Tibial nerve (tissue), 4 donors: ENCODE measurements at places on chromosomes 12 and 14. TPM values are rescaled to one million over a fixed set of nuclear protein-coding genes. Genes with fewer than 3 reads are reported as not detected.

DNA sequence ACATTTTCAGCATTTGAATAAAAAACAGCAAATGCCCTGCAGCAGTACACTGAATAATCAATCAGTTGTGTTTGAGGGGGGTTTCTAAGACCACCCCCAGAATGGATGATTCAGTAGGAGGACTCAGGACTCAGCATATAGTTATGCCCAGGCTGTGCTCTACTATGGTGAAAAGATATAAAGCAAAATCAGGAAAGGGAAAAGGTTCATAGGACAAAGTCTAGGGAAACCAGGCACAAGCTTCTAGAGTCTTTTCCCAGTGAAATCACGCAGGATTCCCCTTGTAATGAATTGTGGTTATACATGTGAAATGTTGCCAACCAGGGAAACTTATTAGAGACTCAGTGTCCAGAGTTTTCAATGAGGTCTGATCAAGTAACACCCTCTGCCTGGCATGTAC is 25.0 kb upstream of the SLC17A8 start:
- DNase-seq: no peak

DNA sequence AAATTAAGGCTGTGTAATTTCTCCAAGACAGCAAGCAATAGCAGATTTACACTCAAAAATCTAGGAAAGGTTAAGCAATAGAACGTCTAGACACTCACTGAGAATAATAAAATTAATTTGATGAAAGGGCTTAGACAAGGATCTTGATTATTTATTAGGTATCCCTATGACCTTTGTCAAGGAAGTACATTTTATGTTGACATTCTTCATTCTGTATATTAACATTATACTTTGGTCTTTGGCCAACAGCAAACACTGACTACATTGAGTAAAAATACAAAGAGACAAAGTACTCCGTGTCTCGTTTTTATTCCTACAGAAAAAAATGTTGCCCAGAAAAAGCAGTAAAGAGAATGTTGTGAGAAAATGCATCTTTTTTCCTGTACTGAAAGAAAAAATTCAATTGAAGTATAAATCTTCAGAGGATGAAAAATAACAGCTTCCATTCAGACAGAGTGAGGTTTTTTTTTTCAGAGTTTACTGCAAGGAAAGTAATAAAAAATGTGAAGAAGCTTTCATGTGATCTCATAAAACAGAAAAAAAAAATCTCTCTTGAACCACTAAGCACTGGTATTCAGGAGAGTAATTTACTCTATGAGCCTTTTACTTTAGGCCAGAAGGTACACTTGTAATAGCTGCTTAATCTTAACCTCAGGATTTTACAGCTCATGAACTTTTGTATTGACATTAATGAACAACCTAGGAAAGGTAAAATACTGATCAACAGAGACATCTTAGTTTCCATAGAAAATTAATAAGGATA is 605.0 kb downstream of the FSCB start:
- no peak for DNase-seq

- no peak for DNase-seq
Measured at GRCh38 chr14:54488318-54488645, 498 bp downstream of the GMFB start.

DNA sequence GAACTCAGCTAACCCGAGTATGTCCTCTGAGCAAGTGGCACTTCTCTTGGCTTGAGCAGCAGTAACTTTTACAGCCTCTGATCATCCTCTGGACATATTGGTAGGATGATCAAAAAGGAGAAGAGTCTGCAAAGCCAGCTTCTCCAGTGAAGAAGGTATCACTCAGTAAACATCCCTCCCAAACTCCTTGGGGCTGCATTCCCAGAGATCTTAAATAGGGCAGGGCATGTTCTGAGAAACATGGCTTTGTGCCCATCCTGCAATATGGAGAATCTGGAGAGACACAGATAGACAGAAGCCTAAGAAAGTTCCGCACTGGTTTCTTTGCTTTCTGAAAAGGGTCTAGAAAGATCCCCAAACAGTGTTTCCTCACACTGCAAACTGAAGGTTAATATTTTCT is 65.4 kb downstream of the RBM19 start:
- no peak for DNase-seq

GRCh38 chr12:3437986-3438385 is 53.0 kb upstream of the PRMT8 start:
- no peak for DNase-seq

- no peak for DNase-seq
Measured at GRCh38 chr14:50311337-50311971, 575 bp downstream of the L2HGDH start.

GRCh38 chr14:69152181-69152901 is 578 bp downstream of the DCAF5 start:
- no peak for DNase-seq

DNA sequence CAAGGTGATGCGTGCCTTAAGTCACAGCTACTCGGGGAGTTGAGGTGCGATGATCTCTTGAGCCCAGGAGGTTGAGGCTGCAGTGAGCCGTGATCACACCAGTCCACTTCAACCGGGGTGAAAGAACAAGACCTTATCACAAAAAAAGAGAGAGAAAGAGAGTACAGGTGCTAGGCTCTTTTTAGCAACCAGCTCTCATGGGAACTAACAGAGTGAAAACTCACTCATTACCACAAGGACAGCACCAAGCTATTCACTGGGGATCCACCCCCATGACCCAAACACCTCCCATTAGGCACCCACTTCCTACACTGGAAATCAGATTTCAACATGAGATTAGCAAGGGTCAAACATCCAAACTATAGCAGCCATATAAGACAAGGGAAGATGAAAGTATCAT is 164.2 kb downstream of the NDUFA12 start:
- DNase-seq: no peak

- DNase-seq: no peak
Measured at GRCh38 chr14:83419420-83419819, 1885.8 kb upstream of the SEL1L start.

- no peak for DNase-seq
Measured at GRCh38 chr12:9156119-9156518, 40.4 kb upstream of the A2M start.

- no peak for DNase-seq
Measured at GRCh38 chr12:11576104-11576503, 73.4 kb upstream of the ETV6 start.

DNA sequence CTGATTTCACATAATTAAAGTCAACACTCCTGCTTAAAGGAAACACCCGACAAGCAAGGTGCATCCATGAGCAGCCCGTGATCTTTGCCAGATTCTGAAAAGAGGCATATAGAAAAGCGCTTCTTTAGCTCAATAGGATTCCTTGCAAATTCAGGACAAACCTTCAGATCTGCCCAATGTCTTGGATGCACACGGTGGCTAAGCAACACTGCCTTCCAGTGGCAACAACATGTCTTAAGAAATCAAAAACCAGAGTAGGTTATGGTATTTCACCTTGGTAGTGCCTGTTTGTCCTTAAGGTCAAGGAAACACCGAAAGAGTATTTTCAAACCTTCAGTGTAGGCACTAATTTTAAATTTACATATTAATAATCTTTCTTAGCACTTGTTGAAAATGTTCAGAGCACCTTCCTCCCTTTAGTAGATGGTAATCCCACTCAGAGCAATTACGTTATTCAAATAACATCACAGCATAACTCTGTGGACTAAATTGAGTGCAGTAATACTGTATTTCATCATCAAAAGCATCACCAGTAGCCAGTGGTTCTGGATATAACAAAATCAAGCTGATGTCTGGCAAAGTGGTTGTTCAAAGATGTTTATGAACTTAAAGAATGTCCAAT is 58.0 kb upstream of the CDKN3 start:
- no peak for DNase-seq

- DNase-seq: no peak
Measured at GRCh38 chr12:115872919-115873357, 404.6 kb downstream of the MED13L start.

GRCh38 chr12:19138551-19138950 is 9.0 kb downstream of the PLEKHA5 start:
- DNase-seq: no peak

- no peak for DNase-seq
Measured at GRCh38 chr14:77027538-77028383, 747 bp downstream of the IRF2BPL start.

- DNase-seq: no peak
Measured at GRCh38 chr12:26979733-26980132, 34.5 kb downstream of the TM7SF3 start.

DNA sequence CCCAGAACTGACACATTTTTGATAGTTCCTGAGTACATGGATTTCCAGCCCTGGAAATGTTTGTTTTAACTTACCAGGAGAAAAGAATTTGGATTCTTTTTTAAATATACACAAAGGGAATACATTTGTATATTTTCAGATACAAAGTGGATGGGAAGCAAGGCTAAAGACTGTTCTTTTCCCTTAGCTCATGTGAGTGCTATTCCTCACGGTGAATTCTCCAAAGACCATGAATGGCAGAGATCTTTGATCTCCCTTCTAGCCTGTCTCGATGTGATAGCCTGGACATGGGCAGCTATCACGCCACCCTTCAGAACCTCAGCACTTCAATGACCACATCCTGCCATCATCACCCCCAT is 91.3 kb downstream of the DPF3 start:
- DNase-seq: no peak

GRCh38 chr14:35380794-35381193 is 23.8 kb downstream of the NFKBIA start:
- DNase-seq: no peak

DNA sequence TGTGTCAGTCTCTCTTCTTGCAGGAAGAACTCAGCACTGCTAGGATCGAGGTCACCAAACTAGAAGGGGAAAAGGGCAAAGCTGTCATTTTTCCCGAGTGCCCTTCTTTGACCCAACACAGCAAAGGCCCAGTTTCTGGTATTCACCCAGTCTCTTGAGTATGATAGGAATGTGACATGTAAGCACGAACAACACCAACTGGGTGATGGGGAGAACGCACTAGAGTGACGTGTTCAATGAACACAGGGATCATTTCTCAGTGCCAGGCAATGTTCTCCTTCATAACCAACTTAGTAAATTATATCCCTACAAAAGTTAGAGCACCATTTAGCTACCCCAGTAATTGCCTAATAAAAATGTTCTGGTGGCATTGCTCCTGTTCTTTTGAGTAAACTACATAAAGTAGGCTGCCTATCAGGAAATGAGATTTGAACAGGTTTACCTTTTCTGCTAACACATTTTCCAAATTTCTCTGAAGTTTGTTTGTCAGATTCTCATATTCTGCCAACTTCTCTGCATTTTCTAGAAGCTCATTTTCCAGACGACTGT is 64.5 kb downstream of the NIN start:
- no peak for DNase-seq

GRCh38 chr14:79333198-79333546 is 878.1 kb downstream of the DIO2 start:
- DNase-seq: no peak

DNA sequence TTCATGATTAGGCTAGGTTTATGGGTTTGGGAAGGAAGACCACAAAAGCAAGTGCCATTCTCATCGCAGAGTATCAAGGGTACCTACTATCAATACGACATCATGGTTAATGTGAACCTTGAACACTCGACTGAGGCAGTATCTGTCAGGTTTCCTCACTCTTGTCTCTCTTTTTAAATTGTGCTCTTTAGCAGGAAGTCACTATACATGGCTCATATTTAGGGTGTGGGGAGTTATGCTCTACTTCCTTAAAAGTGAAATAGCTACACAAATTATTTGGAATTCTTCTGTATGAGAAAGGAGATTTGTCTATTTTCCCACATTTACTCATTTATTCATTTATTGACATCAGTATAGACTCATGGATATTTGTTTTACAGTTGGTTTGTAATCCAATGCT is 5.9 kb upstream of the CLEC4E start:
- no peak for DNase-seq

DNA sequence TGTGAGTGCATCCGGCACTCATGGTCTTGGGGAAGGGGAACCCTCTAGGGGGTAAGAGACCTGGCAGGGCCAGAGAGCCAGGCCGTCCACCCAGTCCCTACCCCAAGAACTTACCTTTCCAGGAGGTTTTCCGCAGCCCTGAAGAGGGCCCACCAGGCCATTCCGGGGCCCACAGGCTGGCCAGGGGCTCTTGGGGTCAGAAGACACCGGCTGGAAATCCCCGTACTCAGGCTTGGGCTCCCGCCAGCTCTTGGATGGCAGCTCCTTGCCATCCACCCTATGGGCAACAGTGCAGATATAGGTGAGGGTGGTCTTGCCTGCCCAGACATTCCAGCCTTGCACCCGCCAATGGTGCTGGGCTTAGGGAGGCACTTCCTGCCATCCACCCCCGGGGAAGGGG is 34.6 kb downstream of the NCKAP5L start:
- DNase-seq: no peak

DNA sequence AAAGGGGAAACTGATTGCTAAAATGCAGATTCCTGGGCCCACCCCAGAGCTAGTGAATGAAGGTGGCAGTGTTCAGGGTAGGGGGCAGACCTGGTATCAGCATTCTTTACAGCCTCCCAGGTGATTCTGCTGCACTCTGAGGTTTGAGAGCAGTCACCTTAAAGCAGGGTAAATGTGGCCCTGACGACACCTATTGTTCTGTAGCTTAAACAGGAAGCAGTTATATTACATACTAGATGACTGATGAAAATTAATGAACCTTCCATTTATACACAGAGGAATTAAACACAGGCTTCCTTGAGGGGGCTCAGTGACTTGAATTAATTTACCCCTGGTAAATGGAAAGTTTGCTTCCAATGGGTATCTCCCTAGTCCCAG is 25.3 kb downstream of the NUAK1 start:
- no peak for DNase-seq

- no peak for DNase-seq
Measured at GRCh38 chr12:64082116-64082515, 140.0 kb downstream of the KICS2 start.

DNA sequence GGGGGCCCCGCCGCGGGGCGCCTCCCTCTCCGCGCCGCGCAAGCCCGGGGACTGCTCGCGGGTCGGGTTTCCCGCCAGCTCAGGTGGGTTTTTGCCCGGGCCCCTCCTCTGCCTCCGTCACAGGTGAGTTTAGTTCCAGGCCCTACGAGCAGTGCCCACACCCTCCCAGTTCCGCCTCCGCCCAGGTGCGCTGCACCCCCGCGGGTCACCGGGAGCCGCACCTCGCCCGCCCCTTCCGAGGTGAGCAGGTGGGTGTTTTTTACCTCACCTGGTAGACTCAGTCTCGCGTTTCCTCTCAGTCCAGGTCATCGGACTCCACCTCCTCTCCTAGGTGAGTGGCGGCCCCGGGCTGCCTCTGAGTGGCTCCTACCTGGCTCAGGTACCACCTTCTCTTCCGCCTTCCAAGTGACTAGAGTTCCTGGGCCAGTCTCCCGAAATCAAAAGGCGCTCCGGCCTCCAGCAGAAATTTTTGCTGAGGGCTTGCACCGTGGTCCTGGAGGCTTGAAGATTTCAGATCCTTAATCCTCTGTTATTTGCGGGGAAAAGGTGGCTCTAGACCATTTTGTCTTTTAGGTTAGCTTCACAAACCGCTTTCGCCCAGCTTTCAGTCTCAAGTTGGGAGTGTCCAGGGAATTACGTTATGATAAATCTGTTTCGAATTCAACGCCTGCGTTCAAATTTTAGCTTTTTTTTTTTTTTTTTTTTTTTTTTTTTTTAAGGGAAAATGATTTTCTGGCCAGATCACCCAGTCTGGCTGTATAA is at the start of gene TMEM30B:
Gene TMEM30B (minus strand): TSS at position 153 of the 762 bp plus-strand sequence. CDS start 191 bp downstream, outside the sequence.
- no peak for DNase-seq

GRCh38 chr12:107027636-107028053 is 40.7 kb upstream of the MTERF2 start:
- DNase-seq: no peak

GRCh38 chr14:87233806-87234384 is 759.1 kb downstream of the GALC start:
- no peak for DNase-seq

Gene STAC3
- 1.7 TPM for total RNA-seq

Gene TEX52
- total RNA-seq: not detected

Gene USP44
- 9.2 TPM for total RNA-seq

Gene CLEC4D
- 0.87 TPM for total RNA-seq

Gene DGKA
- 544 TPM for total RNA-seq

Gene TAS2R9
- total RNA-seq: not detected

Gene LTA4H
- 41.4 TPM for total RNA-seq

Gene GLIPR1L1
- total RNA-seq: not detected
